Tongue (tissue), 3 donors: ENCODE measurements at places on chromosomes 3 and 15. TPM values are rescaled to one million over a fixed set of nuclear protein-coding genes. Genes with fewer than 3 reads are reported as not detected.

GRCh38 chr15:74396146-74396438 is 28.6 kb upstream of the CYP11A1 start:
- no peak for DNase-seq

The CHP1 gene
- 74.6 TPM for total RNA-seq

- DNase-seq: no peak
These were observed 42.9 kb upstream of the TSC22D2 start for GRCh38 chr3:150365132-150365604.

DNA sequence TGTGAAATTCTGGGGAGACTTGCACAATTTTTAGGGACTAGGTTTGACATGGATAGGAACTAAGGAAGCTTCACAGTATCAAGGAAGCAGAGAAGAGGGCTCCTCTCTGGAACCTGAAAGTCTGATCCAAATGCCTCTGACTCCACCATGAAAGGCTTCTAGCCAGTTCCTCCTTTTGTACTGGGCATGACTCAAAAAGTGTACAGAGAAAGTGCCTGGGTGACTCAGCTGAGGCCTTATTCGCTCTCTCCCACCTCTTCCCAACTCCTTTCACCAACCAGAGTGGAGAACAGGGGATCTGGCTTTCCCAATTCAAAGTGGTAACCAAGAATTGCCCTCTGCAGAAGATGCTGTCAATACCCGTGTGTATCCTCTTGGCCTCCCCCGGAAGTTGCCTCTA is 342.9 kb upstream of the PROK2 start:
- no peak for DNase-seq

GRCh38 chr3:173599673-173600072 is 202.1 kb downstream of the NLGN1 start:
- peak; percentile 47 for DNase-seq

The SLC9A9 gene
- total RNA-seq: 28.4 TPM

The EFHB gene
- 1.7 TPM for total RNA-seq

The NECTIN3 gene
- 55.4 TPM for total RNA-seq

- DNase-seq: no peak
These were observed 75.3 kb downstream of the NCEH1 start for GRCh38 chr3:172635588-172635987.

DNA sequence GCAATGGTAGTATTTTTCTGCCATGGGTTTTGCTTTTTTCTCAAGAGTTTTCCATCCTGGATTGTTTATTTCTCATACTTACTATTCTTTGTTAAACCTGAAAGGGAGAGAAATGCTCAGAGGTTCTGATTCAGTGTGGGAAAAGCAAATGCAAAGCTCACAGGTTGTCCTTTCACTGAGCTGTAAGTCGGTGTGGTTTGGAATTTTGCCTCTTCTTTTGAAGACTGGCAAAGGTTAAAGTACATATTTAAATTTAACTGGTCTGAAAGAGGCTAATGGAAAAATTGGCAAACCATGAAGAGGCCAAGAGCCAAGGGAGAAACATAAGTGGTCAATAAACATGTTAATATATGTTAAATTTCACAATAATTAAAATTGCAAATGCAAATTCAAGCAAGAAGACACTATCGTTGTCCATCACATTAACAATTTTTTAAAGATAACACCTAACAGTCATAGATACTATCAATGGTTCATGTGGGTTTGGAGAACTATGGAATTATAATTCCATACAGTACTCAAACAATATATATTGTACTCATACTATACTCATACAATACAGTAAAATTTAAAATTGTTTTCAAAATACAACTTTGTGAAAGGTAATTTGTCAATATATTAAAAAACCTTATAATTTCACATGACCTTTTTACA is 246.8 kb upstream of the STT3B start:
- DNase-seq: no peak

The MCTP2 gene
- total RNA-seq: 16.6 TPM

GRCh38 chr3:112776000-112776399 is 70.7 kb downstream of the CD200R1L start:
- DNase-seq: no peak

The SI gene
- total RNA-seq: not detected

DNA sequence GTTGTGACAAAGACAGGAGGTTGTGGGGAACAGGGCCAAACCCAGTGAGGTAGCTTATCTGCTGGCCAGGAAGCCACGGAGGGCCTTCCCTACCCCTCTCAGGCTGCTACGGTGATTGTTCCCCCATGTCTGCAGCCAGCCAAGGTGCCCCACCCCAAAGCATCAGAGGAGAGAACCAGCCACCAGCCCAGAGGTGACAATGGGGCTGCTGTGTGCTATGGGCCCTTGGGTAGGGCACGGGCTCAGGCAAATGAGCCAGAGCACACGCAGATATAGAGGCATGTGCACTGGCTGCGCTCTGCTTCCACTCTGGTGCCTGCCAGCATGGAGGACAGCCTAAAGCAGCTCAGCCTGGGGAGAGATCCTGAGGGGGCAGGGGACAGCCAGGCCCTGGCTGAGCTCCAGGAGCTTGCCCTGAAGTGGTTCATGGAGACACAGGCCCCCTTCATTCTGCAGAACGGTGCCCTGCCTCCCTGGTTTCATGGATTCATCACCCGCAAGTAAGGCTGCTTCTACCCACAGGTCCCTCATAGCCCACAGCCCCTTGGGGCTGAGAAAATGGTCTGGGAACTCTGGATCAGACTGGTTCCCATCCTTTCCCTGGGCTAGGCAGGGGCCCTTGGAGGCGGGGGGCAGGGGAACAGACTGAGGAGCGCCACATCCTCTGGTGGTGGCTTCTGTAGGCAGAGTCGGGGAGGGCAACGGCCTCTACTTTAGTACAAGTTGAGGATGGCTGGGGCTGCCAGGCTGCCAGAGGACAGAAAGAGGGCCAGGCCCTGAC is at the start of gene SH2D7:
Gene SH2D7, plus strand, starts transcription at position 301 of the 781 bp plus-strand sequence. Its CDS starts 24 bp downstream, at position 325.
- DNase-seq: no peak

The SPINK8 gene
- total RNA-seq: not detected

DNA sequence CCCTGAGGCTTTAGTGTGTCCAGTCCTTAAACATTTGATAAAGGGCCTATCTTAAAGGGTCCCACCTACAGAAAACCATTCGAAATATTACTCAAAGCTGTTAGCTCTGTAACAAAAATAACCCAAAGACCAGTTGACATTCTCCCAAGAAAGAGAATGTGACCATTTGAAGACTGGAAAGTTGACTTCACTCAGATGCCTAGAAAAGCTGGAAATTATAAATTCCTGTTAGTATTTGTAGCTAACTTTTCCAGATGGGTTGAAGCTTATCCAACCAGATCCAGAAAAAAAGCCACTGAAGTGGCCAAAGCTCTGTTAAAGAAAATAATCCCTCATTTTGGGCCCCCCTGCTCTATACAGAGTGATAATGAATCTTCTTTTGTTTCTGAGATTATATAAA is 408.4 kb downstream of the PLOD2 start:
- DNase-seq: no peak

GRCh38 chr3:127394984-127395662 is 107.3 kb upstream of the PRR20G start:
- no peak for DNase-seq

GRCh38 chr15:33091983-33092693 is 102.4 kb downstream of the FMN1 start:
- DNase-seq: no peak

DNA sequence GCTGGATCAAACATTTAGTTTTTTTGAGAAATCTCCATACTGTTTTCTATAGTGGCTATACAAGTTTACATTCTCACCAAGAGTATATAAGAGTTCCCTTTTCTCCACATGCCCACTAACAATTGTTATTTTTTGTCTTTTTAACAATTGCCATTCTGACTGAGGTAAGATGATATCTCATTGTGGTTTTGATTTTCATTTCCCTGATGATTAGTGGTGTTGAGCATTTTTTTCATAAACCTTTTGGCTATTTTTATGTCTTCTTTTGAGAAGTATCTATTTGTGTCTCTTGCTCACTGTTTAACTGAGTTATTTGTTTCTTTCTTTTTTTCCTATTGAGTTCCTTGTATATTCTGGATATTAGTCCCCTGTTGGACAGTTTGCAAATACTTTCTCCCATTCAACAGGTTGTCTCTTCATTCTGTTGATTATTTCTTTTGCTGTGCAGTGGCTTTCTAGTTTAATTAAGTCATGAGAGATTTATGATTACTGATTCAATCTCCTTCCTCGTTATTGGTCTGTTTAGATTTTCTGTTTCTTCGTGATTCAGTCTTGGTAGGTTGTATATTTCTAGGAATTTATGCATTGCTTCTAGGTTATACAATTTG is 6.7 kb upstream of the RNF13 start:
- DNase-seq: no peak

The CKMT1A gene
- 0.31 TPM for total RNA-seq
